SW 1271 (cell line): ENCODE measurements at places on chromosomes 6 and 20.

DNA sequence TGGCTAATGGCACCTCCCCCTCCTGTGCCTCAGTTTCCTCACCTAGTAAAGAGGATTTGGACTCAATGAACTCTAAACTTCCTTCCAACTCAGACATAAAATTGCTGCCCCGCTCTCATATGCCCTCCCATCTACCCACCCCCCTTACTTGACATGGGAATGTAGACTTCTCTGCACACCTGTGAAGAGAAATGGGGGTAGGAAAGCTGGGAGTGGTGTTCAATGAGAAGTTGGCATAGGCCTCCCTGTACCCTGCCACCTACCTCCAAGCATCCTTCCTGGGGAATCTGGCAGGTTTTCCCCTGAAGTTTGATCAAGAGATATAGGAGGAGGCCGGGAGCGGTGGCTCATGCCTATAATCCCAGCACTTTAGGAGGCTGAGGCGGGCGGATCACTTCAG lies 3.9 kb upstream of the POU5F1 start:
- DNase-seq: no peak

- peak; percentile 76 for DNase-seq
These were observed 6.8 kb upstream of the MRPS10 start for GRCh38 chr6:42224222-42225028.

GRCh38 chr6:13795041-13795750 lies 19.2 kb downstream of the MCUR1 start:
- peak; percentile 26 for DNase-seq

DNA sequence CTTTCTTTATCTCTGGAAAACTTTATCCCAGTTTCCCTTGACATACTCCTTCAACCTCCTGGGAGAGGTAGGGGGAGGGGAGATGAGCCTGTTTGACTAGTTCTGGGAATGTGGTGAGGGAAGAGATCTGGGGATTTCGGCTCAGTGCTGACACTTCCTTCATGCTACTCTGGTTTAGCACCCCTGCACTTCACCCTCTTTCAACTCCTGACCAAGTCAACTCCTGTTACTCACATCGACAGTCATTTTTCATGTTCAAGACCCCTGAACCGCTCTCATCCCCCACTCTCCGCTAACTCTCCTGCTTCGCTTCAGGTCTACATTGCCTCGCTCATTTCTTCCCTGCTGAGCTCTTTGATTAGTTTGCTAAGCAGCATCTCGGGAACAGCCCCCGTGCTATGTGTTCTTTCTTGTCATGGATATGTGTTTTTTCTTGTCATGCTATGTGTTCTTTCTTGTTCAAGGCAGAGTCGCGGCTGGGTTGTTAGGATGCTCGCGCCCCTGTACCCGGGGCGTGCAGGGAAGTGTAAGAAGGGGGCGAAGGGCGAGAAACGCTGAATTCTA lies 16.6 kb upstream of the TRIM27 start:
- DNase-seq: peak; percentile 76

GRCh38 chr20:11130554-11131166 lies 456.9 kb upstream of the JAG1 start:
- DNase-seq: no peak

DNA sequence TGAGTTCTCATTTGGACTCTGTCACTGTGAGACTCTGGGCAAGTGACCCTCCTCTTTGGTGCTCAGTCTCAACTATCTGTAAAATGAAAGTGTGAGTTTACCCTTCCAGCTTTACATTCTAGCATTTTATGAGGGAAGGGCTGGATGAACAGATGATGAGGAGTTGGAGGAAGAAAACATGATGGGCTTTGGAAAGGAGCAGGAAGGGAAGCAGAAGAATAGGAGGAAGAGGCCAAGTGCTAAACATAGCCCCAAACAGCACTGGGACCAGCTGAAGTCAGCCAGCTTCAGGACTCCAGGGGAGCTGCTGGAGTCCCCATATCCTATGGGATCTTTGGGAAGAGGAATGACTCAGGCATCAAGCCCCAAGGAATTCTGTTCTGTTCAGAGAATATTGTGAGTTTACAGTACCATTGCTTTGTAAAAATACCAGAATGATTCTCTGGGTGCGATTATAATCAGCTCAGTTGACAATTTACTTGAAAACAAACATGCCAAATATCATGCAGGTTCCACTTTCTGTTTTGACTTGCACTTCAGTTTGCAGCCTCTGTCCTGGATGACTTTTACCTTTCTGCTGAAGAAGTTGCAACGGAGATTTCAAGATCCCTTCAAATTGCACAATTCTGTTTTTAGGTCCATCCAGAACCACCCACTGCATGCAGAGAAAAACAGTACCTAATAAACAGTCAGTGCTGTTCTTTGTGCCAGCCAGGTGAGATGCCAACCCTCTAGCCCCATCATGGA lies 3.2 kb downstream of the CD40 start:
- no peak for DNase-seq

GRCh38 chr6:130761286-130761685 lies 65.9 kb upstream of the SMLR1 start:
- DNase-seq: no peak

- DNase-seq: peak; percentile 30
These were observed 1.0 kb downstream of the MCM9 start for GRCh38 chr6:118933855-118934460.

GRCh38 chr6:156850353-156850752 lies 73.2 kb downstream of the ARID1B start:
- no peak for DNase-seq

GRCh38 chr6:53335224-53335994 lies 13.3 kb downstream of the ELOVL5 start:
- no peak for DNase-seq

DNA sequence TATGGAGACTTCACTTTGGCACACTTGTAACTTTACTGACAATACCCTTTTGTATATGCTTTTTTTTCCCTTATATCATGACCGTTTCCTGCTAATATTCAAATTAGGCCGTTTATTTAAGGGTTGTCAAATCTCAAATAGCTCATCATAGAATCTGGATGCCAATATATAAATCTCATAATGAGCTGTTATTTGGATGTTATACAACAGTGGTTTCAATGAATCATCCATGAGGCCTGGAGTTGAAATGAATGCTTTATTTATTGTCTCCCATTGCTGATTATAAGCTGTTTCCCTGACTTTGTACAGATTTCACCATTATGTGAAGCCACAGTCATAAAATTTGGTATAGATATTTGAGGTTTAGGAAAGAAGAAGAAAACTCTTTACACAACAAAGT lies 256.1 kb downstream of the PLCB1 start:
- no peak for DNase-seq

DNA sequence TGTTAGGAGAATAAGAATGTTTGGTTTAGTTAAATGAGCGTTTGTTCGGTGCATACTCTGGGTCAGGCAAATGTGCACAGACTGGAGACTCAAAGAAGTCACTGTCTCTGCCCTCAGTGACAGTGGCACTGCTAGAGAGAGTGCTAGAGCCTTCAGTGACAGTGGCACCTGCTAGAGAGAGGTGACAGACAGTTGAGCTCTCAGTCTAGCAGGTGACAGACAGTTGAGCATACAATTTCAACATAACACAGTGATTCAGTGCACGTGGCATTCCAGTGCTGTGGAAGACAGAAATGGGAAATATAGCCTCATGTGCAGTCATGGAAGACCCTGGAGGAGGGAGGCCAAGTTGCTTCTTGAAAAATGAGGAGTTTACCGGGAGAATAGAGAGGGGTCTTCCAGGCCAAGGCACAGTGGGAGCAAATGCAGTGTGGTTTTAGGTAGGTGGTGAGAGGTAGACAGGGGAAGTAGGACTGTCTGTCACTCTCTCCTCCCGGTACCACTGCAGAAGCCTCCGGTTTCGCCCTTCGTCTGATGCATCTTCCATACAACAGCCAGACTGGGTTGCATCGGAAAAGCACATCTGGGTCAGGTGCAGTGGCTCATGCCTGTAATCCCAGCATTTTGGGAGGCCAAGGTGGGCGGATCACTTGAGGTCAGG lies 107.9 kb upstream of the CLDN20 start:
- no peak for DNase-seq

- DNase-seq: no peak
These were observed 36.1 kb downstream of the EFCAB8 start for GRCh38 chr20:32894711-32895355.

DNA sequence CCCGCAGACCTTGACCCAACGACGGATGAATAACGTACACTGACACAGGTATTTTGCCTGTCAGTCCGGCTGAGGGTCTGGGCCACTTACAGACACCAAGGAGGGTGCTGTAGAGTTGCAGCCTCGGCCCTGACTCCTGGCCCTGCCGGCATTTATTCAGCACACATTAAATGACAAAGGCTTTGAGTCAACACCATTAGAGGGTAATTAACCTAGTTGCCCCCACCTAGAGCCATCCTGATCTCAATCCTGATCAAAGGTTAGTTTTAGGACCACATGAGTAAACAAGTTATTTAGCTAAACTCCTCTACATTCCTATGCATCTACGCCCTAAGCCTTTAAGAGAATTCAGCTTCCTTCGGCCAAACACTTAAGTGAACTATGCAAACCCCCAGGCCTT lies 11.9 kb upstream of the PM20D2 start:
- DNase-seq: no peak
